ENCODE measurements at places on chromosomes 5 and 9.

DNA sequence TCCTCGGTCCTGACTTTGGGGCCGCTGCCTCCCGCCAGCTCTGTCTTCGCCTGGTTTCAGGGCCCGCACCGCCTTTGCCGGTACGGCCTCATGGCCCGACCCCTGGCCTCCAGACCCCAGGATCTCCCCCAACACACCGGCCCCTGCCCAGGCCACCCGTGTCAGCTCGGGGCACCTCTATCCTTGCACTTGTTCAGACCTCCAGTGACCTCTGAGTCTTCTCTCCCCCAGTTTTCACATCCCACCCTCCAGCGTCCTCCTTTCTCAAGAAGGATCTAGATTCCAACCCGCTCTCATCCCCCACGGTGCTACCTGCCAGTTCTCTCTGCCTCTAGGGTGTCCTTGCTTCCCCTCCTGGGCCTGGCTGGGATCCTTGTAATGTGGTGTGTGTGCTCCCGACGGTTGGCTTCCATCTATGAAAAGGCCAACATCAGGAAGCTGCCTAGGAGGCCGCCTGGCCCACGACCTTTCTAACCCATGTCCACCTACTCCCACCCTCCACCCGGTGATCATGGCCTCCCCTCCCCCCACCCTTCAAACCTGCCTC, 61.1 kb downstream of the SPATA31C2 start:
- no peak for DNase-seq

- DNase-seq, result peak; percentile 67
These were observed at the start of gene OGN for GRCh38 chr9:92404042-92404836. OGN (minus strand) TSS chr9:92404578; CDS start chr9:92403407, 1,171 bp downstream.

DNA sequence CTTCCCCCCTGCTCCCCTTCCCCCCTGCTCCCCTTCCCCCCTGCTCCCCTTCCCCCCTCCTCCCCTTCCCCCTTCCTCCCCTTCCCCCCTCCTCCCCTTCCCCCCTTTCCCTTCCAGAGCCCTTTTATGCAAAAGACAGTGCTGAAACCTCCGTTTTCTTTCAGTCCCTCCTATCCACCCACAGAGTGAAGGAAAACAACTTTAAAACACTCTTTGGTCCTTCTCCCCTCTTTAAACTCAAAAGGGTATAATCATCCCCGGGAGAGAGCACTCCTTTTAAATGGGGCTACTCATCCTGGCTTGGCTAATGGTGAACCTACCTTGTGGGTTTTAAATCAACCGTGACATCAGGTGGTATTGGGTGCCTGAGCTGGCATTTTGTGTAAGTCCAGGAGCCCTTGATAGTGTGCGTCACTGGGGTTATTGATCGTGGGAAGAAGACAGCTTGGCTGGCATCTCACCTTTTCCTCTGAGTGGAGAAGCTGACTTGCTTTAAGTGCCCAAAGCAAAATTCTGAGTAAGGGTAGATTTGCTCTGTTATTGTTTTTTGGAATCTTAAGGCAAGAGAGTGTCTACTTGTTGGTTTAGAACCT, 2.7 kb downstream of the LARP1 start:
- no peak for DNase-seq

DNA sequence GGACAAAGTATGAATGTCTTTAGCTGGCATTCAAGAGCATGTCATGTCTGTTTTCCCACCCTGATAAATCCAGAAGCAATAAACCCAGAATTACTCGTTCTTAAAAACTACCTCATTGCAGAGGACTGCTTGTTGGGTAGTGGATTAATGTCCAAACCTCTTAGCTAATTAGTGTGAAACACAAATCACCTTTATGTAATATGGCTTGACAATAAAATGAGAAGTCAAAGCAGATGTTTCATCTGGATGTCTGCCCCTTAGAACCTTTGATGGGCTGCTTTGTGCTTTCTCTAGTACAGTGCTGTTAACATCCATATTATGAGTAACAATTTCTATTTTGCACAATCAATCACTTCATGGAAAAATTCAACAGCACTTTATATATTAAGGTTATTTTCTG, 149.1 kb upstream of the TUT7 start:
- no peak for DNase-seq

- DNase-seq, result no peak
These were observed 7.4 kb upstream of the AGGF1 start for GRCh38 chr5:77022511-77023417.

Data from right hindlimb (tissue), 1 donor.